ENCODE measurements at places on chromosomes 11 and 22.
A peak's percentile ranks its signal among the peaks of the same experiment; 100 is the strongest.

GRCh38 chr11:123308077-123308476 lies 113.0 kb upstream of the CLMP start:
- no peak for DNase-seq

- DNase-seq = no peak
Observed at GRCh38 chr11:106683435-106683834, 334.8 kb downstream of the GUCY1A2 start.

GRCh38 chr11:78606667-78607066 lies 32.0 kb upstream of the NARS2 start:
- DNase-seq = no peak

DNA sequence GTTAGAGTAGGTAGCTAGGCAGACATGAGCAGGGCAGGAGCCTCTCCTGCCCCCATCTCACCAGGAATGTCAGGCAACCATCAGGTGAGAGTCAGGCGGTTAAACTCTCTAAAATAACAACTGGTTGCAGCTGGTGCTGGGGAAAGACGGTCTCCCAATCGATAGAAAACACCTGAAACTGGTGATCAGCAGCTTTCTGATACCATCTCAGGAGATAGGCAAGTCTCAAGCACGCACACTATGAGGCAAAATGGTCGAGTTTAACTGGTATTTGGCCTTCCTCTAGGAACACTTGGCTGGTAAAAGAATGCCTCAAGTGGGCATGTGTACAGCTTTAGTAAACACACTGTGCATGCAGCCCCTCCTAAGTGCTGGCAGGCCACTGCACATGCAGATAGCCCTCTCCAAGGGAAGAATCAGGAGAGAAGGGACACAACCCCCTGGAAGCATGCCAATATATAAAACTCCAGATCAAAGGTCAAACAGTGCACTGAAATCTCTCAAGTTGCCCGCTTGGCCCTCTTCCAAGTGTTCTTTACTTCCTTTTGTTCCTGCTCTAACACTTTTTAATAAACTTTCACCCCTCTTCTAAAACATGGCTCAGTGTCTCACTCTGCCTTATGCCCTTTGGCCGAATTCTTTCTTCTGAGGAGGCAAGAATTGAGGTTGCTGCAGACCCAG lies 88.7 kb downstream of the USP35 start:
- no peak for DNase-seq

GRCh38 chr11:89477175-89477574 lies 14.0 kb downstream of the NOX4 start:
- no peak for DNase-seq

DNA sequence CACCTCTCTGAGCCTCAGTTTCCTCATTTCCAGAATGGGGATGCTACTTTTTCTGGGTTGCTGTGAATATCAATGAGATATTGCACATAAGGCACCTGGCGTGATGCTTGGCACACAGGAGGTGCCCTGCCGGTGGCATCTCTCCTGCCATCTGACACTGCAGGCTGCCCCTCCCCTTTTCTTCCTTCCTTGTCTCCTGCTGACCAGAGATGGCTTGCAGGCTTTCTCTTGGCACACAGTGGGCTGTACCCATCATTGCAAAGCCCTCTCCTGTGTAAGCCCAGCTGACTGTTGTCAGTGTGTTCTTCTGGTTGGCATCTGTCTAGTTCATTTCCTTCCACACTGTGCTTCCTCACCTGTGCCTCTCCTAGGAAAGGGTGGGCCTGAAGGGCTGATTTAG lies 91.7 kb downstream of the MYO18B start:
- no peak for DNase-seq

GRCh38 chr11:33634291-33634834 lies 66.3 kb downstream of the C11orf91 start:
- no peak for DNase-seq

DNA sequence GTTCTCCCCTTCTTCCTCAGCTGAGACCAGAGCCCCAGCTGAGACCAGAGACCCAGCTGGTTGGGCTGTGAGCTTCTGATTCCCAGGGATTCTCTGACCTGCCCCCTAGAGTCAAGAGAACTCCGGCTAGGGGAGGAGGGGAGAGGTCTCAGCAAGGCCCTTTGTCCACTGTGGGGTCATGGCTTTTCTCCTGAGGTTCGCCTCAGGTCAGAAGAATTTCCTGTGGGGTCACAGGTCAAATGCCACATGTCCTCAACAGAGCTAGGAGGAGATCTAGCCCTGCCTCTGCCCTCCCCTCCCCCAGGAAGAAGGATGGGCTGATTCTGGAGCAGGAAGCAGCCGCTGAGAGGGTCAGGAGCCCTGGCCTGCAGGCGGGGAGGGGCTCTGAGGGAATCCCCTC lies 23.7 kb downstream of the HTR3A start:
- no peak for DNase-seq

DNA sequence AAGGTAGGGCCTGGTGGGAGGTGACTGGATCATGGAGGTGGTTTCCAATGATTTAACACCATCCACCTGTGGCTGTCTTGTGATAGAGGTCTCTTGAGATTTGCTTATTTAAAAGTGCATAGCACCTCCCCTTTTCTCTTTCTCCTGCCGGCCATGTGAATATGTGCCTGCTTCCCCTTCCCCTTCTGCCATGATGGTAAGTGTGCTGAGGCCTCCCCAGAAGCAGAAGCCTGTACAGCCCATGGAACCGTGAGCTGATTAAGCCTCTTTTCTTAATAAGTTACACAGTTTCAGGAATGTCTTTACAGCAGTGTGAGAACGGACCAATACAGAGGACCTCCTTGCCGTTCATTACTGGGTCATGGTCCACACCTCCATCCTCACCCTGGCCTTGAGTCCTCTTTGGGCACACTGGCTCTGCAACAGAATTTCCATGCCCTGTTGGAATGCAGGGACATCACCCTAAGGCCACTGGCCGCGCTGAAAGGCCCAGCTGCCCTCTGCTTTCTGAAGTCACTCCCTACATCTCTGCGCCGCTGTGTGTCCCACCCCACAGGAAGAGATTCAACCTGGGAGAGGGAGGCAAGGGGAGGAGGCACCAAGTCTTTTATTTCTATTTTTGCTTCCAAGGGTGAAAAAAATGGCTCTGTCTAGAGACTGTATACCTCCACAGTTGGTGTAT lies 49.0 kb upstream of the DKK3 start:
- no peak for DNase-seq

DNA sequence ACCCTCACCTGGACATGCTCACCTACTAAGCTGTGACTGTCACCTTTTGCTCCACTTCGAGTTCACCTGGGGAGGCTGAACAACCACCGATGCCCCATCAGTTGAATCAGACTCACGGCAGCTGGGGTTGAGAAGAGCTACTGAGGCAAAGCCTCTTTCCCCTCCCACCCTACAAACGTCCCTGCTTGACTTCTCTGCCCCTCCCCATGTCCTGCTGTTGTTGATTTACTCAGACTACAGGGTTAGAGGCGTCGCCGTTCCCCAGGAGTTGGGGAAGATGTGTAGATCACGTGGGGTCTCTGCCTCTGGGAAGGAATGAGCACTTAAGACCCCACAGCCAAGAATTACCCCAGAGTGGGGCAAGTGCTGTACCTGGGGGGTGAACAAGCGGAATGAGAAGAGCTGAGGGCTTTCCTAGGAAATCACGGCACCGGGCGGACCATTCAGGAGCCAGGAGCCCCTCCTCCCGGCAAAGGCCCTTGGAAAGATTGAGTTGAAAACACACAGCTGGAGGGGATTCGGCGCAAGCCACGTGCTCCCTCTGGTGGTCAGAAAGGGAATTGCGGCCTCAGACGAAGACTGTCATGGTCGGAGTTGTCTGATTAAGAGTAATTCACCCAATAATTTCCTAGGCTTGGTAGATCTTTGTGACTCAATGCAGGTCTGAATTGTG lies 7.0 kb downstream of the FXYD2 start:
- peak; percentile 79 for DNase-seq

- DNase-seq = no peak
Observed at GRCh38 chr11:68010090-68011041, at the start of gene ALDH3B1. ALDH3B1 (plus strand) TSS chr11:68010327; CDS start chr11:68015298, 4,971 bp downstream.

Measured in iPS DF 6.9 (cell line).